Motor neuron (in vitro differentiated cells): ENCODE measurements at places on chromosomes 6 and 20. TPM values are rescaled to one million over a fixed set of nuclear protein-coding genes. Genes with fewer than 3 reads are reported as not detected.

Gene CYP21A2
- total RNA-seq, result 0.49 and 4.4 TPM in 2 replicates

DNA sequence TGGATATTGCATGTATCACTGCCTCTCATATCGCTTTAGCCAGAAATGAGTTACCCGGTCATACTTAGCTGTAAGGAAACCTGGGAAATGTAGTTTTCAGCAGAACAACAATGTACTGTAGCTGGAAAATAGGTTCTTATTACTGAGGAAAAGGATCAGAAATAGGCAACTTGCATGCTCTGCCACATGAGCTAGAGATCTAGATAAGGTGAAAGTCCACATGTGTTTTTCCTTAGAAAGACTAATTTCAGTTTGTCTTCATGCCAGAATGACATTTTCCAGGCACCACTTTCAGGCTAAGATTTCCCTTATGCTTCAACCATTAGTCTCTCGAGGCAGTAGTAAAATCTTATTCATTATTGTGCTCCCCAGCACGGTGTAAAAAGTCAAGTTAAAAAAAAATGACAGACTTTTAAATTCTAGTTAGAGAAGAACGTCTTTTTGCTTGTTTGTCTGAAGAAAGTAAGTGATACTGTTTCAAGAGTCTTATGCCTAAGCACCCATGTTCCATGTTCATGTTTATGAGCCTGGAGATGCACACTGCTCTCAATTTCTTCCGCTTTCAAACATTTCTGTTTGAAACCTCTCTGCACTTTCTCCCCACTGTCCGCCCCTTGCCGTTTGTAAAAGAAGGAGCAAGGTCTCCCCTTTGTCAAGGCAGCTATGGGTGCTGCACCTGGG is 67.6 kb downstream of the ZNF831 start:
- no peak for ATAC-seq

Gene EPPIN
- total RNA-seq, result 1.1 and 1.7 TPM in 2 replicates

- peak; percentile 33 for ATAC-seq
Measured at GRCh38 chr6:41813469-41813868, 26.0 kb downstream of the TOMM6 start.

DNA sequence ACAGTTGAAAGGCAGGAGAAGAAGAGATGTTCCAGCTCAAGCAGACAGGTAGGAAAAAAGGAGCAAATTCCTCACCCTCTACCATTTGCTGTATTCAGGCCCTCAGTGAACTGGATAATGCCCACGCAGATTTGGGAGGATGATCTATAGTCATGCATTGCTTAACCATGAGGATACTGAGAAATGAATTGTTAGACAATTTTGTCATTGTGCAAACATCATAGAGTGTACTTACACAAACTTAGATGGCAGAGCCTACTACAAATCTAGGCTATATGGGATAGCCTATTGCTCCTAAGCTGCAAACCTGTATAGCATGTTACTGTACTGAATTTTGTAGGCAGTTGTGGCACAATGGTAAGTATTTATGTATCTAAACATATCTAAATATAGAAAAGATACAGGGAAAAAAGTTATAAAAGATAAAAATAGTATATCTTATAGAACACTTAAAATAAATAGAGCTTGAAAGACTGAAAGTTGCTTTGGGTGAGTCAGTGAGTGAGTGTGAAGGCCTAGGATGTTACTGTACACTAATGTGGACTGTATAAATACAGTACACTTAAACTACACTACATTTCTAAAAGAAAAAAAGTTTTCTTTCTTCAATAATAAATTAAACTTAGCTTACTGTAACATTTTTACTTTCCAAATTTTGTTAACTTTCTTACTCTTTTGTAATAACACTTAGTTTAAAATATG is 672.3 kb downstream of the UTRN start:
- no peak for ATAC-seq

Gene MEP1A
- 0.19 and 0.29 TPM in 2 replicates for total RNA-seq

GRCh38 chr6:124872361-124873065 is 89.7 kb upstream of the RNF217 start:
- no peak for ATAC-seq

Gene RAB44
- total RNA-seq, result 0.06 TPM in 1 of 2 replicates, not detected in the other

Gene RAET1E
- 0.18 and 0.26 TPM in 2 replicates for total RNA-seq
